ENCODE measurements at places on chromosomes 6 and 20.

- DNase-seq = no peak
These were observed 4.0 kb downstream of the PPP1R18 start for GRCh38 chr6:30682143-30683117.

DNA sequence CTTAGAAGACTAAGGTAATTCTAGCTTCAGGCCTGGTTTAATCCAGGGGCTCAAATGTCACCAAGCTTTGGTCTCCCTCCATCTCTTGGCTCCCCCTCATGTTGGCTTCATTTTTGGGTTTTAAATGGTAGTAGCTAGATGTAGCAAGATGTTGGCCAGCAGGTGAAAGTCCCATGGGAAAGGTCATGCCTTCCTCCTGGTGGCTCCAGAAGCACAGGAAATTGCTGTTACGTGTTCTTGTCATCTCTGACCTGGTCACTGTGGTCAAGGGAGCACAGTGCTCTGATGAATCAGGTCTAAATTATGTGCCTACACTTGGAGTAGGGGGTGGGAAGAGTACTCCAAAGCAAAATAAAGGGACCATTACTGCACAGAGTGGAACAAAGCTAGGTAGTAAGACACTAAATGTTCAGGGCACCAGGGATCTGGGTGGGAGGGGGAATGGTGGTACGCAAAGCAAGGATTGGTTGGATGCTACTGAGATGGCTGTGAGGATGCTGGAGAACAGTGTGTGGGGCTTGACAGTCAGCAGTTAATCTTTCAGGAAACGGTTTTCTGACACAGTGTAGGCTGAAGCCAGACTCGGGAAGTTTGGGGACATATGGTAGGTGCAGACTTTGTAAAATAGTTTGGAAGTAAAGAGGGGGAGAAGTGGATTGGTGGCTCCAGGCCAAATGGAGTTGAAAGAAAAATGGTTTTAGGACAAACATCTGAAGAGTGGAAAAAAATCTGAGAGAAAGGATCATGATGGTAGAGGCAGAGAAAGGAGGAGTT lies 30.1 kb downstream of the CDS2 start:
- no peak for DNase-seq

DNA sequence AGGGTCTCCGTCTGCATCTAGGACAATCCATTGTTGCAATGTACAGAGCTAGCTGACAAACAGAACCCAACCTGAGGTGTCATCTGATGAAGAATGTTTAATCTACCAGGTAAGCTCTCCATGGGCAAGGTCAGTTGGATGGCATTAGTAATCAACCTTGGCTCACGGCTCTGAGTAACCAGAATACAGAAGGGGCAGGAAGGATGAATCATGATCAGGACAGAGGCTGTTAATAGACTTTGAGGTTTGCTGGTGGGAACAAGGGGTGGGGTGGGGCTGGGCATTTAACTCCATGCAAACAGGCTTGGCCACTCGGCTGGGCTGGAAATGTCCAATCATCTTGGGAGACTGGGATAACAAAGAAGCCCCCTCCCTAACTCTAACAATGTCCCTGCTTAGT lies 77.1 kb upstream of the MRPS10 start:
- DNase-seq = no peak

DNA sequence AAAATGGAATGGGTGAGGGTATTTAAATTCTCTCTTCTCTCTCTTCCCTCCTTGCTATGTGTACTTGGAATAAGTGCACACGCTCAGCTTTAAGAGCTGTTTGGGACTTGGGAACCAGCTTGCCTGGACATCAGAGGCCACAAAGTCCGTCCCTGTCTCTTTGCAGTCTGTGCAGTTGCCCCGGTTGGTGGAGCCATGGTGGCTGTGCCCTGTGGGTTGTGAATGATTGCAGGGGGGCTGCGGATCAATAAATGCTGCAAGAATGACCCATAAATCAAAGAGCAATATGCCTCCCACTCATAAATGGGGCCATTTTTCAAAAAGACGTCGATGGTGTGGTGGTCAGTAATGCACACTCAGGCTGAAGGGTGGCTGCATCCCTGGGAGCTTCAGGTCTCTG lies 135.1 kb upstream of the CST7 start:
- DNase-seq = no peak

DNA sequence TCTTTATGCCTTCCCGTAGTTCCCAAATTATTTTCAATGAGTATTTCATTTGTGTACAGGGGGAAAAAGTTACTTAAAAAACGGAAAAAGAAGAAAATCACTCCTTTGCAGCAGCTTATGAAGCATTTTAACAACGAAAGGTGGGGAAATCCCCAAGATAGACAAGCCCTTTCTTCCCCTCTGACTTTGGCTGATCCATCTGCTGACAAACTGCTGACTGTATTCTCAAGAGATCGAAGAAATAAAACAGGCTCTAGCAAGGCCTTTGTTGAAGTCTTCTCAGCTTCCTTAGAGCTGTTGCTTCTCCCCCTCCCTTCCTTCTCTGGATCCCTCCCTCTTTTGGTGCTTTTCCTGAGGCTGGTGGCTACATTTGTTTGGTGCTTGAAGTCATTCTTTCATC lies 325.2 kb downstream of the NRN1 start:
- no peak for DNase-seq

DNA sequence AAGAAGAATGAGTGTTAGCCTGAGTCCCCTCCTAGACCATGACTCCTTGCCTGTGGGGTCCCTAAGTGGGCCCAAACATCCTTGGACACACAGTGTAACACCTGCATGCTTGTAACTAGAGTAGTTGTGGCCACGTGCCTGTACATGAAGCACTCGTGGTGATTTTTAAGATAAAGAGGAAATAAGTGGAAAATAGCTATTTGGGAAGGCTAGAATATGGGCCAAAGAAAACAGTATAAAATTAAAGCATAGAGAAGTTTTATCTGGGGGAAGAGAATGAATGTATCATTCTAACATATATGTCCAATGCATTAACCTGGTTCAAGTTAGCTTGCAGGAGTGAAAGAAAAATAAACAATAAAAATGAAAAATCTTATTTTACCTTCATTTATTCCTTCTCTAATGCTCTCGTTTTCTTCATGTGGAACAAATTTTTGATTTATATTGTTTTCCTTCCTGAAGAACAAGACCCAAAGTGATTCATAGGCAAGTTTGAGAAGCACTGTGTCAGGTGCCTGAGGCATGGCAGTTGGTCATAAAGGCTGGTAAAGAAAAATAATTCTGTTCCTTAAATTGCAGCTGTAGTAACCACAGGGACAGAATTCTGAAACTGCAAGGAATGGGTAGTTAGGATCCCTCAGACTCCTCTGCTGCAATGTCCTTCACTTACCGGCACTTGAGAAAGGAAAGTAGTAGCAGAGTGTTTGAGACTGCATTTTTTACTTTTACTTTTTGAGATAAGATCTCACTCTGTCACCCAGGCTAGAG lies 8.5 kb upstream of the CST3 start:
- DNase-seq = no peak

DNA sequence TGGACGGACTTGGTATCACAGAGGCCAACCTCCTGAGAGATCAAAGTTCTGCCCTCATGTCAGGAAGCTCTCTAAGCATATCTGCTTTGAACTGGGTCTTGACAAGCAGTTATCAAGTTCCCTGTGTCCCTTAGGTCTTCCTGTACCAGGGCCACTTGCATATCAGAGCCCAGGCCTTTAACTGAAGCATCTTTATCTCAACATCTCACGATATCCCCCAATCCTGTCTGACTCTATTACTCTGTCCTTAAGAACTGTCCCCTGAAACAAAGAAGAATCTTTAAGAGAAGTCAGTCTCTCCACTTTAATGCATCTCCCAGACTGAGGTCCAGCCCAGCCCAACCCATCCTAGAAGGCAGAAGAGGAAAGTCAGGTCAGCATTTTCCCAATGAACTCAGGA lies 8.2 kb downstream of the MAS1L start:
- DNase-seq = no peak

- no peak for DNase-seq
These were observed 50.8 kb downstream of the AIG1 start for GRCh38 chr6:143111443-143111842.

GRCh38 chr6:56620229-56620868 lies 22.3 kb downstream of the DST start:
- DNase-seq = no peak
